Foreskin keratinocyte (primary cell): ENCODE measurements at places on chromosomes 7 and 10. TPM values are rescaled to one million over a fixed set of nuclear protein-coding genes. Genes with fewer than 3 reads are reported as not detected.

Gene GPR146
- not detected in 2 replicates for total RNA-seq

Gene ARHGEF35
- total RNA-seq: 13.7 and 29.0 TPM in 2 replicates

Gene ASNS
- 69.1 and 138 TPM in 2 replicates for total RNA-seq

Gene C10orf62
- total RNA-seq: not detected in 2 replicates

Gene PAX4
- total RNA-seq: not detected in 2 replicates

Gene SUMF2
- total RNA-seq: 97.4 and 109 TPM in 2 replicates

Gene TAS2R5
- total RNA-seq: 0.61 and 0.63 TPM in 2 replicates

Gene SNX10
- total RNA-seq: 7.4 and 11.9 TPM in 2 replicates

Gene CRHR2
- total RNA-seq: not detected in 2 replicates

Gene CDH23
- total RNA-seq: 0.04 TPM in 1 of 2 replicates, not detected in the other

Gene RAB19
- 0.21 TPM in 1 of 2 replicates, not detected in the other for total RNA-seq

Gene EVX1
- total RNA-seq: not detected in 2 replicates

Gene ANKRD61
- total RNA-seq: 0.14 and 0.28 TPM in 2 replicates

Gene TMEM176A
- not detected in 2 replicates for total RNA-seq

Gene MAGI2
- total RNA-seq: 0.51 and 0.81 TPM in 2 replicates

Gene GPR26
- total RNA-seq: not detected in 2 replicates
